Stimulated activated CD4-positive, alpha-beta T cell treated with anti-CD3 and anti-CD28 coated beads, Interleukin-4, amount 100 ng/mL, for 24 hours (primary cell): ENCODE measurements at places on chromosomes 11 and 22.

- no peak for DNase-seq
These were observed 466.4 kb downstream of the MN1 start for GRCh38 chr22:27335102-27335660.

DNA sequence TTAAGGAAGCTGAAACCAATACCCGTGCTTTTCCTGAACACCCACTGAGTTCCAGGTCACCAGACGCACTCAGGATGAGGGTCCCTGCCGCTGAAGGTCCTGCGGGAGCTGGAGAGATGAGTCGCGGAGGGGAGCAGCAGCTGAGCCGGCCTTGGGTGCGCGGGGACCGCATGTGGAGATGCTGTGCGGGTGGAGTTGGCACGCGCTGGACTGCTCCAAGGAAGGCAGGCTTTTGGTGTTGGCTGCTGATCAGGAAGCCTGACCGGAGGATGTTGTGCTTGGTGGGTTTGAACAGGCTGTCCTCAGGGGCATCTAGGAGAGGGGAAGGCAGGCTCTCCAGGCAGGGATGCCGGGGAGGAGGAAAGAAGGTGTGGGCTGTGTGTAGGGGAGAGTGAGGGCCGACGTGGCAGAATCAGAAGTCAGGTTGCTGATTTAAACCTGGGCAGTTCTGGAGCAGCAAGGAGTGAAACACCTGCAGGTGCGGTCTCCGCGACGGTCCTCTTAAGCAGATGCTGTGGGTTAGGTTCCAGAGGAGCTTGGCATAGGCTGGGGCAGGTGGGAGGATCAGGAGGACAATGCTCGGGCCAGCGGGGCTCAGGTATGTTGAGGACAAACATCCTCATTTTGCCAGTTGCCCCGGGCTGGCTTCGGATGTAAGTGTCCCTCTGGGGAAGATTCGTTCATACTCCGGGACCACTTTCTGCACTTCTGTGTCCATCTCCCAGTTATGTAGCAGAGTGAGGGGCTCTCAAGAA lies 197.5 kb upstream of the B3GAT1 start:
- no peak for DNase-seq

GRCh38 chr11:123718469-123718868 lies 23.0 kb downstream of the ZNF202 start:
- DNase-seq, result no peak

DNA sequence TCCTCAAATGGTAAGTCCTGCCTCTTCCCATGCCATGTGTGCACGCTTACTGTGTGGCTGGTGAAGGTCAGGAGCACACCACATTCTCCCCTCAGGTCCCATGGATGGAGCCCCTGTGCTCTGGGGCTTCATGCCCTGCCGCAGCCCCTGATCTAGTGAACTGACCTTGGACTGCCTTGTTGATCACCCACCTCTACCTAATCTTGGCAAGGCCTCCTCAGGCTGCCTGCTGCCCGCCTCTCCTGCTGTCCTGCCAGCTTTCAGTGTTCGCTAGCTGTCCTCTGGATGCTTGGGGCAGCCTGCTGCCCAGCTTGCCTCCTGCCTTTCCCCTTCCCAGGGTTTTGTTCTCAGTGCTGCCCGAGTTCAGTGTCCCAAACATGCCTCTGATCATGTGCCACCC lies 38.1 kb downstream of the CABIN1 start:
- DNase-seq, result no peak

DNA sequence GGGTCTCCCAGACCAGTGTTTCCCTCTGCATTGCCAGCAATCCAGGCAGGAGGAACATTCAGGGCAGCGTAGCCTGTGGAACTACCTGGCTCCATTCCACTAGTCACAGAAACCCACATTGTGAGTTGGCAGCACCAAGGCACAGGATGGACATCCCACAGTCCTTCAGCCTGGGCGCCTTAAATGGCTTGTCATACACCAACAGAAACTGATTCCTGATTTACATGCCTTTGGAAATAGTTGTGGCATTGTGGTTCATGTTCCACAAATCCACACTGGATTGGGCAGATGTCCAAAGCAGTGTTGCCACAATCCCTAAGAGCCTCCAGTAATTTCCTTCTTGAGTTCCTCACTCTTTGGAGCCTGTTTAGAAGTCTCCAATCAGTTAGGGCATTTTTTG lies 225.6 kb downstream of the BLID start:
- DNase-seq, result no peak

DNA sequence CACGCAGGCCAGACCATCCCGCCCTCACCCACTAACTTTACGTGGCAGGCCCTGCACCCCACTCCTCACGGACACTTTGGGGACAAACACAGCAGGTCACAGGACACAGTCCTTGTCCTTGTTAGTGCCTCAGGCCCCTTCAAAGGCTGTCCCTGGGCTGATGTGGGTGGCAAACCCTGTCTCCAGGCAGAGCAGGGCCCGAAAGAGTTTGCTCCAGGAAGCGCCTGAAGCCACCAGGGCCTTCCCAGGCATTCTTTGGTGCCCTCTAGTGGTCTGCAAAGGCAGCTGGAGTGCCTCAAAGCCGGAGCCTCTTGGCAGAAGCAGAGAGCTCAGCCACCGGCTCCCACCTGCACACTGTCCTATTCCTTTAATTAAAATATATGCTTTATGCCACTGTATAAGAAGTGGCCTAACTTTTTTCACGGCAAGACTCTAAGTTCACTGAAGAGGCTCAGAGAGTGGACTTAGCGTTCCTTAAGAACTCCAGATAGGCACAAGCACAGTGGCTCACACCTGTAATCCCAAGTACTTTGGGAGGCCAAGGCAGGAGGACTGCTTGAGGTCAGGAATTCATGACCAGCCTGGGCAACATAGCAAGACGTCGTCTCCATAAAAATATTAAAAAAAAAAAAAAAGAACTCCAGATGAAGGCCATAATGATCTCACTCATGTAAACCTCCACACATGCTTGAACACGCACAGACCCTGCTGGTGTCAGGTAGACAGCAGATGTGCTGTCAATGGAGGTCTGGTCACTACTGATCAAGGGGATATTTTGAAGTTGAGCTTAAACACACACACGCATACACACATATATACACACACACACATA lies 11.1 kb downstream of the TXN2 start:
- peak; percentile 86 for DNase-seq

GRCh38 chr22:45934659-45935341 lies 42.2 kb downstream of the WNT7B start:
- no peak for DNase-seq

- DNase-seq, result no peak
These were observed 163.7 kb downstream of the LDLRAD3 start for GRCh38 chr11:36107547-36107946.

DNA sequence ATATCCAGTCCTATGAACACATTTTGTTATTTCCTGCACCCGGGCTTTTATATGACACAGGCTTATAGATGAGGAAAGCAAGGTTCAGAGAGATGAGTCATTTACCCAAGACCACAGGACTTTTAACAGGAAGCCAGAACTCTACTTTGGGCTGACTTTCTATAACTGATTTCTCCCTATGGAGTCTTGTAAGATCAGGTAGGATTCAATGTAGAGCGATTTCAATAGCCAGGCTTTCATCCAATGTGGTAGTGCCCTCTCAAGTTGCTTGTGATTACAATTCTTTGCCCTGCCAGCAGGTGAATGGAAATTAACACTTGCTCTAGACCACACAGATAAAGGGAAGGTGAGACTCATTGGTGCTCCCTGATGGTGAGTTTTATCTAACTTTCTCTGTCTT lies 378.3 kb downstream of the INSC start:
- no peak for DNase-seq

- no peak for DNase-seq
These were observed 10.6 kb downstream of the LRRC55 start for GRCh38 chr11:57192316-57192715.

GRCh38 chr11:3632070-3632660 lies 9.6 kb downstream of the ART5 start:
- no peak for DNase-seq
